ENCODE measurements at places on chromosomes 4 and X. TPM values are rescaled to one million over a fixed set of nuclear protein-coding genes. Genes with fewer than 3 reads are reported as not detected.

GRCh38 chr4:160350944-160351343 is 1248.1 kb downstream of the RAPGEF2 start:
- no peak for DNase-seq

ARHGEF38 gene
- total RNA-seq, result 10.1 TPM

LPAR4 gene
- not detected for total RNA-seq

ODAPH gene
- not detected for total RNA-seq
